ENCODE measurements at places on chromosomes 7 and 10.

DNA sequence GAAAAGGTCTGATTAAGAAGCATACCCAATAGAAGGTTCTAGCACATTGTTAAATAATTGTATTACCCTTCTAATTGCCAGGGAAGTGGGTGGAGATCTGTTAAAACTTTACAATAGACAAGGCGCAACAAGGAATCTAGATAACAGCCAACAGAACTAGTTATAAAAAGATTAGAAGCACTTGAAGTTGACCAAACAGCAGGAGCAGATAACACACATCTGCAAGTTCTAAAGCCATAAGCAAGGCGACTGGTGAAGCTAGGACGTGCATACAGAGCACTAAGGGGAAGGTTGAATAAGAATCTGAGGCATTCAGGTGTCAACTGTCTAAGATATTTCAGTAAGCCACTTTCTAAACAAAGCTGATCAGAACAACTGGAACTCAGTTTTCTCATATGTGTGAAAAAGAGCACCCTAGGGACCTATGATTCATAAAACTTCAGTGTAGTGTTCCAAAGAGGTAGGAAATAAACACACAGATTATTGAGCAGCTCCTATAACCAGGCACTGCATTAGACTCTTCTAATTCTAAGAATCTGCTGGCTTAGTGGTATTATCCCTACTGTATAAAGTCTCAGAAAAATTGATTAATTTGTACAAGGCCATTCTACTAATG lies 111.2 kb downstream of the SAMD9 start:
- DNase-seq, result no peak

DNA sequence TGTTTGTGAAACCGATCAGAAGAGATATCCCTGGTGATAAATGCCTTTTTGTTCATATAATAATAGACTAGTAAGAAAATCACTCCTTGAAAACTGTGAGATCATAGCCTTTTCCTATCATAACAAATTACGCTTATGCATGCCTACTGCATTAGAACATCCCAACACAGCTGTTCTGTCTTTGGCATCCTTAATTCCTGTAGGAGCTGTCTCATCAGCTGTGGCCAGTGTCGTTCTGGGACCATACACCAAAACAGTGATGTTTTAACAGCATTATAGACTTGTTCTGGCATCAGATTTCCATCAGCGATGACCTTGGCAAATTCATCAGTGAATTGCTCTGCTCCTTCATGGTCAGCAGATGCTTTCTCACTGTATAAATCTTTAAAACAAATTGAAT lies 423.6 kb upstream of the LRGUK start:
- DNase-seq, result no peak

GRCh38 chr7:3655635-3656034 lies 354.6 kb downstream of the SDK1 start:
- no peak for DNase-seq

DNA sequence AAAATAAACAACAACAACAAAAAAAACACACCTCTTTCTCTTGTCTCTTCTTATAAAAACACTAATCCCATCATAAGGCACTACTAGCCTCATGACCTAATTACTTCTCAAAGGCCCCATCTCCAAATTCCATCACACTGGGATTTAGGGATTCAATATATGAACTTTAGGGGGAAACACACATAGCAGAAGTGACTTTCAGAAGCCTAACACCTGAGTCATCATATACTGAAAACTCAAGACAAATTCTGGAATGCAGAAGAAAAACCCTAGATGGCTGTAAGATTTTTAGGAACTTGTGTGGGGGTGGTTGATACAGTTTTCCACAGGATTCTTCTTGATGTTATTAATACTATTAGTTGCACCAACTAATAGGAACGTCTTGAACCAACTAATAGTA lies 33.7 kb upstream of the CSTF2T start:
- DNase-seq, result no peak

DNA sequence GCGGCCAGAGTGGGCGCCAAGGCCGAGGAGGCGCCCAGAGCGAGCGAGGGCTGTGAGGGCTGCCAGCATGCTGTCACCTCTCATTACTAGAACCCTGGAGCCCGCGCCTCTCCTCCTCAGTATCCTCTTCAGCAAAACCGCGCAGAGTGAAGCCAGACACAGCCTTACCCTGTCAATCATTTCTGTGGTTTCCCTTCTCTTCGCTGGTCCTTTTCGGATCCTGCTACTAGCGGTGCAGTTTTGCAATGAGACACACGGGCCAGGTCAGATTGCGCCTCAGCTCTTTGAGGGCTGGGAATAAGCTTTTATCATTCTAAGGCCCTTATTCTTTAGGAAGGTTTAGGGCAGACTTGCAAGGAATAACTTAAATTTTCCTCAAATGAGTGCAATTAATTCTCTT lies 55.5 kb upstream of the FAM171A1 start:
- no peak for DNase-seq

- DNase-seq, result no peak
Measured at GRCh38 chr10:49231086-49231820, 43.1 kb upstream of the TMEM273 start.

- no peak for DNase-seq
Measured at GRCh38 chr7:140649556-140650205, 9.1 kb upstream of the DENND2A start.

DNA sequence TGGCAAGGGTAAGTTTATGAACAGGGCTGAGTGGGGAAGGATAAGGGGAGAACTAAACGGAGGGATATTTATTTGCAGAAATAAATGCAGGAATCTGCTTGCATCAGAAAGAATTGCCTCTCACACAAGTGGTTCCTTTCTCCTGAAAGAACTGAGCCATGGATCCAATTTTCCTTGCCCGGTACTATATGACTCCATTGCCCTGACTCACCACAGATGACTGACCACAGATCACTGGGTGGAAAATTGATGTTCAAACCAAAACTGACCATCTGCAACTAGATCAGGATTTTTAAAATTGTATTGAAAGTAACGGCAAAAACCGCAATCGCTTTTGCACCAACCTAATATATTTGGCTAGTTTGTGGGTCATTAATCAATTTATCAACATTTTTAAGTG lies 6.2 kb upstream of the MACC1 start:
- no peak for DNase-seq
